ENCODE measurements at places on chromosomes 3 and 15. TPM values are rescaled to one million over a fixed set of nuclear protein-coding genes. Genes with fewer than 3 reads are reported as not detected.

Gene NGLY1
- total RNA-seq = 58.2 TPM

Gene DHFR2
- 7.2 TPM for total RNA-seq

Gene ATP10A
- 6.5 TPM for total RNA-seq

Gene HERC2
- total RNA-seq = 54.5 TPM

Gene TRPM1
- not detected for total RNA-seq

Gene NGRN
- 106 TPM for total RNA-seq

Gene SLC22A13
- total RNA-seq = 0.51 TPM

Gene STRIT1
- total RNA-seq = 3.9 TPM

Gene SLC51B
- total RNA-seq = 1.4 TPM

Gene TMOD2
- 14.5 TPM for total RNA-seq

Gene CFAP92
- total RNA-seq = 0.10 TPM

Gene ANKRD34C
- total RNA-seq = 0.21 TPM

Gene TMEM207
- not detected for total RNA-seq

Gene CHRFAM7A
- 0.92 TPM for total RNA-seq

Gene ECE2
- not detected for total RNA-seq

Gene PSTPIP1
- 5.3 TPM for total RNA-seq

Gene GOLGA6D
- not detected for total RNA-seq

Gene POLR2H
- 81.0 TPM for total RNA-seq

Gene KBTBD13
- 2.6 TPM for total RNA-seq

Gene NEK10
- total RNA-seq = 40.5 TPM

Gene ILDR1
- total RNA-seq = 1.7 TPM

Gene SNTN
- total RNA-seq = not detected

Gene XCR1
- not detected for total RNA-seq

Gene KY
- 222 TPM for total RNA-seq

Gene PRKAR2A
- 37.0 TPM for total RNA-seq

Gene LRRC31
- not detected for total RNA-seq

Gene PIF1
- total RNA-seq = 3.7 TPM

Gene GCSAM
- total RNA-seq = 0.41 TPM

Gene TUSC7
- total RNA-seq = not detected

Gene CA12
- total RNA-seq = 8.9 TPM

Gene COL6A6
- 61.2 TPM for total RNA-seq

Gene ERC2
- total RNA-seq = 3.4 TPM

Gene TM4SF4
- total RNA-seq = not detected

Gene HYAL1
- 1.2 TPM for total RNA-seq

Gene SLC9C1
- 3.2 TPM for total RNA-seq

Gene COL6A5
- total RNA-seq = not detected

Gene ARPP19
- 136 TPM for total RNA-seq

Gene CPNE4
- 1.5 TPM for total RNA-seq

Gene LTK
- 1.6 TPM for total RNA-seq

Gene CHAC1
- 5.3 TPM for total RNA-seq

Gene PPP4R2
- 92.1 TPM for total RNA-seq

Gene DNAH12
- total RNA-seq = 0.21 TPM

Gene MST1R
- total RNA-seq = 5.7 TPM

Gene KLF15
- 12.1 TPM for total RNA-seq

Gene CSTA
- 17.0 TPM for total RNA-seq

Gene ADGRG7
- not detected for total RNA-seq

Gene CLSTN2
- 20.1 TPM for total RNA-seq

Gene PARP14
- 34.7 TPM for total RNA-seq

Gene FGF12
- total RNA-seq = 7.2 TPM

Gene GCHFR
- 3.3 TPM for total RNA-seq

Gene CCR3
- total RNA-seq = 0.51 TPM

Gene ZFAND6
- 272 TPM for total RNA-seq

Gene PSMD6
- 66.0 TPM for total RNA-seq

Gene HTR3E
- total RNA-seq = not detected

Measured in tongue (tissue), 3 donors.